ENCODE measurements at places on chromosomes 1 and 21.

GRCh38 chr1:231691618-231692259 lies 65.1 kb downstream of the DISC1 start:
- DNase-seq, result no peak

- no peak for DNase-seq
These were observed 25.8 kb upstream of the EVA1B start for GRCh38 chr1:36349241-36349671.

DNA sequence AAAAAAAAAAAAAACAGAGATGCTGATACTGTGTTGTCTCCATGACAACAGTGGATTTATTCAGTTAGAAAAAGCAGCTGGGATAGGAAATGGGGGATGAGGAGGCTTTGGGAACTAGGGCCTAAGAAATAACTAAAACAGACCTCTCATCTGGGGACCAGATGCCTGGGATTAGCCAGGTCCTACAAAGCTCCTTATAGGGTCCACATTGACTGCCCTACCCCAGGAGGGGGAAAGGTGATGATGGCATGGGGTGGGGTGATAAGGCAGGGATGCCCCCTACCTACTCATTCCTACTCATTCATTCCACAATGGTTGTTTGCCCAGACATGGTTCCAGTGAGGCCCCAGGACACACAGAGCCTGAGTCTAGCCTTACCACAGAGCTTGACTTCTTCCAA lies 131.2 kb downstream of the PLXNA2 start:
- no peak for DNase-seq

DNA sequence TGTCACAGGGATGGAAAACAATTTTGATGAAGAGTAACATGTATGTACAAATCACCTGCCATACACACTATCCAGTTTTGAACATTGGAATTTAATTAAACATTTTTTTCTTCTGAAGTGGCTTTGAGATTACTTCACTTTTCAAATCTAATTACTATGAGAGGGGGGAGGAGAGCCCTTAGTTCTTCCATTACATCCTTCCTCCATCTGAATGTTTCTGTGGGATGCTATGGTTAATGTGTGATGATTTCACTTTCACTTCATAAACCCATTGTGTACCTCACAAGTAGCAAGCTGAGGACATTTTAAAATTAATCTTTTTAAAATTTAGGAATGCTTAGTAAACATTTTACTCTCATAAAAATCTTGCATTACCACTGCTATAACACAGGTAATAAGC lies 156.9 kb downstream of the RUNX1 start:
- no peak for DNase-seq

- no peak for DNase-seq
These were observed 458.2 kb upstream of the RUNX1 start for GRCh38 chr21:35507181-35507759.
